Epithelial cell of proximal tubule (primary cell): ENCODE measurements at places on chromosomes 6 and 20. TPM values are rescaled to one million over a fixed set of nuclear protein-coding genes. Genes with fewer than 3 reads are reported as not detected.

CYP21A2 gene
- total RNA-seq, result not detected in 2 replicates

GSTA3 gene
- total RNA-seq, result not detected in 2 replicates

LY6G5C gene
- total RNA-seq, result 0.94 and 1.1 TPM in 2 replicates

DNA sequence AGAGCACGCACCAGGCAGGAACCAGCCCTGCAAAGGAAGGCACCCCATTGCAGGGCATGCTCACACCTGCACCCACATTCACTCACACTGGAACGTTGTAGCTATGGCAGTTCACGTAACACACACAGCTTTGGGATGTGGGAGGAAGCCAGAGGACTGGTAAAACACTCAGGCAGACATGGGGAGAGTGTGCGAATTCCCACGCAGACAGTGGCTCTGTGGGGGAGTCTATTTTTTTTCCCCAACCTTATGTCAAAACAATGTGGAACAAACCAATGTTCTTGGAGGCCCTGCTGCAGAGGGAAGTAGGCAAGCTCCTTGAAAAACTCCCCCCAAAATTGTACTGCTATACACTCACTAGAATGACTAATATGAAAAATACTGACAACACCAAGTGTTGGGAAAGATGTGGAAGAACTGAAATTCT lies 91.0 kb downstream of the PPP1R14C start:
- DNase-seq, result no peak

DNA sequence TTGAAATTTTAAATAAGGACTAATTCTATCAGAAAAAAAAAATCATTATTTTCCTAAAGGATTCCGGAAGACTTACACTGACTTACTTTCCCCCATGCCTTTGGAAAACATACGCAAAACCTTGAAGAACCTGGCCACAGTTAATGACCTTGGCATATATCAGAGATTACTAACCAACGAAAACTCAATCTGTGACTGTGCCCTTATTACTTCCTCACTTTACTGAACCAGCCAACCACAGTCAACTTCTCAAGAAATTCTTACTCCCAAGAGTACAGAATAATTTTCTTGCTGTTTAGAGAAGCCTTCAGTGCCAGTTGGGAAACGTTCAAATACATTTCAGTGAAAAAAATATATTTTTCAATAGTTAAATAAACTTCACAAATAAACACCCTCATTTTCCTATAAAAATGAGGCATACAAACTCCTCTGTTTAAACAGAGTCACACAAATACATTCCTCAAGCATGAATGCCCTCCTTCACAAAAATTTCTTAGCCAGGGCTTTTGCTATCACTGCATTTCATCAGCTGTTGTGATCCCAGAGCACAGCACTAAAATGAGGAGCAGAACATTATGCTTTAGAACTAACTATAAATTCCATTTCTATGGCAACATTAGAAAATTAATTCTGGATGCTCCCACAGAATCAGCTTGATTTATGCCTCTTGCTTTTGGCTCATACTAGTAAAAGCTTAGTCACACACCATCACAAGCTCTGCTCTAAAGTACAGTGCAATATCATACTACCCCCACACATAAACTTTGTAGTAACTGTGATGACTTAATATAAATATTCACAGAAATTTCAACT lies 117.6 kb downstream of the DST start:
- DNase-seq, result no peak

DNA sequence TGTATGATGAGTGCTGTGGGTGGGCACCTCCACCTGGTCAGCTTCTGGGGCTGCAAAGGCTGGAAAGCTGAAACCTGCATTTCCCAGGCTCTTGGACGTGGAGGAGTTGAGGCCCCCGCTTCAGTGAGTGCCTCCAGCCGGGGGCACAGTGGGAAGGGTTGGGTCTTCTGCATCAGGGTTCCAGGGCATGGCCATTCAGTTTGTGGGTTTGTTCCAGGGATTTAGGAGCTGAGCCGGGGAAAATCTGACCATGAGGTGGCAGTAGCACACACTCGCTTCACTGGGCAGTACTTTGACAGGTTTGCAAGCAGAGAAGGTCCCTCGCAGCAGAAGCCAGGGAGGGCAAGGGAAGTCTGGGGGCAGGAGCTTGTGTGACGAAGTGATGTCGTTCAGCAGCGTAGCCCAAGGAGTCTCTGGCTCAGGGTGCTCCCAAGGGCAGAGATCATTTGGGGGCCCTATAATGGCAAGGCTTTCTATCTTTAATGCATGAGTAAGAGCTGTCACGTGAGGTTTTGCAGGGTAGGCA lies 69.5 kb upstream of the SULF2 start:
- no peak for DNase-seq

DNA sequence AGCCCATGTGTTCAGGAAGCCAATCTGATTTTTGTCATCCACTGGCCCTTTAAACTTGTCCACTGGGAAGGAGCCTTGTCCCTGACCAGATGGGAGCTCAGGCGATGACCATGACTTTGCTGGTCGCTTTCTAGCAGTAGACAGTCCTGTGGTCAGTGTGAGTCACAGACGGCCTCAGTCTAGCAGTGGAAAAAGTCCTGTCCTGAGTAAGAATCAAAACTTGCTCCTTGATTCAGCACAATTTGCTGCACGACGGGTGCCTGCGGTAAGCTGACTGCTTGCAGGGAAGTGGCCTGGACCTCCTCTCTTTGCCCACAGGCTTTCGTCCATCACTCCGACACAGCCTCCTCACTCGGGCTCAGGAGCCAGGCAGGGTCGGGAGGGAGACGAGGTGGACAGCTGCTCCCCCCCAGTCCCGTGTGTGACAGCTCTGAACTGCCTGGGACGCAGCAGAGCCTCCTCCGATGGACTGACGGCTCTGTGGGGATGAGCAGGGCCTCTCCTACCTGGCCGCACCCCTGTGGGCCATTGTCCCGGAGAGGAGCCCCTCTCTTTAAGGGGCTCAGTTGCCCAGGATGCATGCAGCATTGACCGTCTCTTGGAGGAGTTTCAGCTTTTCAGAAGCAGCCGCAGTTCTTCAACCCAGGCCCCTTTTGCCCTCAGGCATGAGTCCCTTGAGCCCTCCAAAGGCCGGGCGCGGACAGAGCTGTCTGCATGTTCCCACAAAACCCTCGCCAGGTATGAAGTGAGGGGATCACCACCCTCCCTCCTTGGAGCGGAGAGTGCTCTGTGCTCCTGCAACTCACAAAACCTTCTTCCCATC lies 209.2 kb downstream of the ANKRD60 start:
- no peak for DNase-seq

GRCh38 chr6:16764188-16764950 lies 3.1 kb upstream of the ATXN1 start:
- no peak for DNase-seq

DNA sequence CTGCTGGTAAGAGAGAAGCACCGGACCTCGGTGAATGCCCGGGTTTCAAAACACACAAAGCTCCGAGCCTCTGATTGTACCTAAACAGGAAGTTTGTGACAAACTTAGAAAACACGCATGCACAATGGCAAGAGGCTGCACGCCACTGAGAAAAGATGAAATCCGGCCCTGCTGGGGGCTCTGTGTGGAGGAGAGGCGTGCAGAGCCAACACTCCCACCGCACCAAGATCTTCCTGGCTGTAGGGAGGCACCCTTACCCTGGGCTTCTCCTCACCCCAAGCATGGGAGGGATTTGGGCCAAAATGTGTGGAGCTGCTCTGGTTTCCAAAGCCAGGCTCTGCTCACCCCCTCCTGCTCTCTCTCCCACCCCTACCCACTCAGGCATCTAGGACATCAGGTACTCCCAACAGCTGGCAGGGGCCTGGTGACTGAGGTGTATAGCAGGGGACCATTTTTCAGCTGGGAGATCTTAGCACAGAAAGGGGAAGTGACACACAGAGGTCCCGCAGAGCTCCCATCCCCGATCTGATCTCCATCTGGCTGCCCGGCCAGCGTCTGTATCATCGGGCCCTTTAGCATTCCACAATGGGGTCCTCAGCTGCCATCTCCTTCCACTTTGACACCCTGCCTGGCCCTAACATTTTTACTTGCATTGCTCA lies 84.2 kb downstream of the TRERF1 start:
- no peak for DNase-seq

- DNase-seq, result no peak
Measured at GRCh38 chr6:35425284-35425683, 26.9 kb upstream of the FANCE start.
